ENCODE measurements at places on chromosomes 5 and 9.

- DNase-seq = peak; percentile 28
Observed at GRCh38 chr5:82922086-82922734, 155.0 kb downstream of the TMEM167A start.

DNA sequence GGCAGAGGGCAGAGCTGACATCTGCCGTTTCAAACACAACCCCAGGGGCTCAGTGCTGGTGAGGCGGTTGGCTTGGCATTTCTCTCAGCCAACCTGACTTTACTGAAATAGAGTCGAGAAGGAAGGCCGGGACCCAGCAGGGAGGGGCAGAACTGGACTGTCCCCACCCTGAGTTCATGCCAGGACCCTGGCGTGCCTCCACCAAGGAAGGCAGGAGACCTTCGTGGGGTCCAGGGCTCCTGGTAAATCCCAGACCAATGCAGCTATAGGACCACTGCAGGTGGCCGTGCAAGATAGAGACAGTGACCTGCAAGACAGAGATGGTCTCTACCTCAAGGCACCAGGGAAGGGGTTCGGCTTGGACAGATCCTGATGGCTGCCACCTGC, 132.9 kb downstream of the ROR2 start:
- DNase-seq = no peak

DNA sequence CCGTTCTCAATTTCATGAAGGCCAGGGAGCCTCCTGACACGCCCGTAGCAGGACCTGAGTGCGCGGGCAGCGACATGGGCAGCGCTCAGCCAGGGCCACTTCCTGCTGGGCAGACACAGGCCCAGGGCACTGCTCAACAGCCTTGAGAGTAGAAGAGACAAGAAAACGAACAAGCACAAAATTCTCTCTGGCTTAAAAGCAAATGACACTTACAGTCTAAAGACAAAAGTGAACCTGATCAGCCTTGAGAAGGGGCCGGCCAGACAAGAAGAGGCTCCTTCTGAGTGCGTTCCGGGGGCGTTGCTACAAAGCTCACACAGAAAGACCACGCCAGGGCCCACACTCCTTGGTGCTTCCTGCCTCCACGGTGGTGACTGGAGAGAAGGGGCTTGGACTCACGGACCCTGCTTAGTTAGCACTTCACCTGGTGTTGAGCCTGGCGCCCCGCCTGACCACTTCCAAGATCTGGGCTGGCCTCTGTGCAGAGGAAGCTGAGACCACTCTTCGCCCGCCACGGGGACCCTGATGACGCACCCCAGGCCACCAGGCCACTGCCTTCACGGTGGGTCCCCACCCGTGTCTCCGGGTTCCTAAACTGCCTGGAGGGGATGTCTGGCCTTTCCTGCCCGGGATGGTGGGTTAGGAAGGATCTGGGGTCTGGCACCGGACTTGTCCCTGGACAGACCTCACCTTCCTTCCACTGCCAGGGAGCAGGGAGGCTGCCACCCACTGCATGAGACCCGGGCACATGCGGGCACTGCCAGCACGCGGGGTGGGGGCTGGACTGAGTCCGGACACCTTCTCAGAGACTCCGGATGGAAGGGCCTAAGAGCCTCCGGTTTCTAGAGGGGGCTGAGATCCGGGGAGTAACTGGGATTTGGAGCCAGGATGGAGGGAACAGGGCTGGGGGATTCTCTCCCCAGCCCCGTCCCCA, 1.3 kb downstream of the SLC12A7 start:
- no peak for DNase-seq

GRCh38 chr5:174454464-174454863, 269.9 kb upstream of the MSX2 start:
- no peak for DNase-seq

GRCh38 chr9:75033791-75034473, 5.8 kb upstream of the CARNMT1 start:
- no peak for DNase-seq

DNA sequence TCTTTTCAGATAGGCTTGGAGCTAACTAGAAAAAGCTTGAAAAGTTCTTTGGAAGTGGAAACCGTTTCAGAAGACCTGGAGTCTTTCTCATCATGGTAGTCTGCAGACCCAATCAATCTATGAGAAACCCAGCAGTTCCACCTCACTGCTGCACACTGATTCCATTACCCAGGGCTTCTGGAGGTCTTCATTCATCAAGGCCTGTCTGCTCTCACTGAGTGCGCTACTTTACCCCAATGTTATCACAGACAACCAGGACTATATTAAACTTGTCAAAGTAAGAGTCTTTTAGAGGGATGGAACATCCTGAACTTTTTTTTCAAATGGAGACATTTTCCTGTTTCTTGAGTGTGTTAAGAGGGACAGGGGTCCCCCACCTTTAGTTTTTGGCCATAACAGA, 93.1 kb downstream of the BOD1 start:
- no peak for DNase-seq

DNA sequence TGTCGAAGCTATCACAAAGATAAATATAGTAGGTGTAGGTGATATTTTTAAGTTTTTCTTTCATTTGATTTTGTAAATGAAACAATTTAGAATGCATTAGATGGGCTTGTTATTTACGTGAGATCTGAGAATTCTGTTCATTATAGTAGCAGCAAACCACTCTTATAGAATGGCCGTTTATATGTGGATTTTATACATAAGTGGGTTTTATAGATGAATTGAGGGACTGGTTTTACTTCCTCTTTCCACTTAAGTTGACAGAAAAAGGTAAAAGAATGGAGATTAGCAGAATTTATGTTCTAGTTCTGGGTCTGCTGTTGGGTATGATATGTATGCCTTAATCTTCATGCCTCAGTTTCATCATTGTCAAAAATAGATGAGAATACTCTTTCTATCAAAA, 5.6 kb downstream of the RMI1 start:
- DNase-seq = no peak

DNA sequence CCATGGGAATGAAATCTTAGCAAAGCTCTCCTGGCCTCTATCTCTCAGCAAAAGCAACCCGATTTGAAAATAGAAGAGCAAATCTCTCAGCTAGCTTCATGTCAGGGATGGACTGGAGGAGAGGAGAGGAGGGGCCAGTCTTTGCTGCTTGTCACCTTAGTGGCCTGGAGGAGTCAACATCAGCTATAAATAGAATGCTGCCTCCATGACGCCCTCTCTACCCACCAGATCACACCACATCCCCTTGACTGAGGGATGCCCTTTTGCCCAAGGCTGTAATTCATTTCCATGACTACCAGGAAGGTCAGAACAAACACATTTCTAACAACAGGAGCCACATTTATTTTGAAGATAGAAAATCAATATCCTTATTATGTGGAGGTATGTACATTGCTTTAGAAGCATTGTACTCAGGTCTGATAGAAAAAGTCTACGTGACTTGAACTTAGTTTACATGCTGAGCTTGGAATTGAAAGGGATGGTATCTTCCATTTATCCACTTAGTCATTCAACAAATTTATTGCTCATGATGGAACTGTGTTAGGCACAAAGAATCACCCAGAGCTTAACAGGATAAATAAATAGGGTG, 92.4 kb upstream of the LIFR start:
- DNase-seq = no peak

GRCh38 chr9:12368569-12368968, 324.6 kb upstream of the TYRP1 start:
- no peak for DNase-seq

DNA sequence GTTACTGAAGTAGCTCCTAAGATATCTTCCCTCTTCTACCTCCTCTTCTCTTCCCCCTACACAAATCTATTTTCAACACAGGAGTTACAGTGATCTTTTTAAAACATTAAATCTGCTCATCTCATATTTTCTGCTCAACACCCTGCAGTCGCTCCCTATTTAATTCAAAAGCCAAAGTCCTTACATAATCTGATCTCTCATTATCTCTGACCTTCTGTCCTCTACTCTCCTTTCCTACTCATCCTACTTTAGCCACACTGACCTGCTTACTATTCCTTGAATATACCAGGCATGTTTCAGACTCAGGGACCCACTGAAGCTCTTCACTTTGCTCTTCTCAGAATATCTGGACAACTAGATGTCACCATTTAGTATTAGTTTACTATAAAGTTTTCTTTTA, 87.9 kb downstream of the YTHDC2 start:
- no peak for DNase-seq

Data from caudate nucleus (tissue), 63 donors.